ENCODE measurements at places on chromosomes 1 and 21. TPM values are rescaled to one million over a fixed set of nuclear protein-coding genes. Genes with fewer than 3 reads are reported as not detected.

DNA sequence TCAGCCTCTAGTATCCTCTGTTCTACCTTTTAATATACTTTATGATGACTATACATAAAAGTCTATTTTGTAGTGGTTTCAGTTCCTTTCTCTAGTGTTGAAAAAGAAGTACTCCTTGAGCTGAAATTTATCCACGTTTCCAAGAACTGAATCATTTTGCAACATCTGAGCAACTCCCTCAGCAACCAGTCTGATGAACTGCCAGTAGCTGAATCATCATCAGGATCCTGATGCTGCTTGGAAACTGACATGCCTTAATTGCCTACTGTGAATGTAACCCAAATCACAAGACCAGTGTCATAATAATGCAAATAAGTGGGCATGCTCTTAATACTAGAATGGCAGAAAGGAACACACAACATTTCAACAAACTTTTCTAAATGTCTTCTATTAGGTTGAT, 103.3 kb downstream of the CYYR1 start:
- H3K36me3 ChIP-seq: no peaks in the 10 kb centered on the region
- no peaks in the 10 kb centered on the region for H3K27me3 ChIP-seq
- DNase-seq: no peak
- no peak overlapping the region for H3K4me3 ChIP-seq
- H3K4me1 ChIP-seq: peaks cover 7% of the 10 kb centered on the region
- no peak overlapping the region for H3K27ac ChIP-seq

GRCh38 chr21:45805321-45805720, 161.8 kb downstream of the PCBP3 start:
- H3K4me1 ChIP-seq: no peaks in the 10 kb centered on the region
- no peak overlapping the region for H3K27ac ChIP-seq
- no peak overlapping the region for H3K4me3 ChIP-seq
- DNase-seq: no peak
- no peaks in the 10 kb centered on the region for H3K27me3 ChIP-seq

GRCh38 chr1:87986130-87986866, 657.6 kb downstream of the LMO4 start:
- no peak for DNase-seq
- no peak overlapping the region for H3K4me3 ChIP-seq
- H3K27ac ChIP-seq: no peak overlapping the region
- no peaks in the 10 kb centered on the region for H3K27me3 ChIP-seq
- H3K36me3 ChIP-seq: no peaks in the 10 kb centered on the region
- H3K4me1 ChIP-seq: no peaks in the 10 kb centered on the region

- H3K27ac ChIP-seq: no peak overlapping the region
- no peak overlapping the region for H3K4me3 ChIP-seq
- DNase-seq: peak; percentile 15
Observed at GRCh38 chr1:63575340-63575826, 17.8 kb upstream of the PGM1 start.

GRCh38 chr1:235835226-235835625, 31.5 kb downstream of the LYST start:
- no peak for DNase-seq
- no peak overlapping the region for H3K27ac ChIP-seq
- H3K36me3 ChIP-seq: peaks cover 10% of the 10 kb centered on the region
- no peak overlapping the region for H3K4me3 ChIP-seq
- peaks cover 16% of the 10 kb centered on the region for H3K4me1 ChIP-seq
- H3K27me3 ChIP-seq: no peaks in the 10 kb centered on the region

GRCh38 chr1:245091818-245092637, 62.8 kb upstream of the KIF26B start:
- DNase-seq: no peak
- H3K4me3 ChIP-seq: no peak overlapping the region
- no peaks in the 10 kb centered on the region for H3K36me3 ChIP-seq
- H3K4me1 ChIP-seq: no peaks in the 10 kb centered on the region

DNA sequence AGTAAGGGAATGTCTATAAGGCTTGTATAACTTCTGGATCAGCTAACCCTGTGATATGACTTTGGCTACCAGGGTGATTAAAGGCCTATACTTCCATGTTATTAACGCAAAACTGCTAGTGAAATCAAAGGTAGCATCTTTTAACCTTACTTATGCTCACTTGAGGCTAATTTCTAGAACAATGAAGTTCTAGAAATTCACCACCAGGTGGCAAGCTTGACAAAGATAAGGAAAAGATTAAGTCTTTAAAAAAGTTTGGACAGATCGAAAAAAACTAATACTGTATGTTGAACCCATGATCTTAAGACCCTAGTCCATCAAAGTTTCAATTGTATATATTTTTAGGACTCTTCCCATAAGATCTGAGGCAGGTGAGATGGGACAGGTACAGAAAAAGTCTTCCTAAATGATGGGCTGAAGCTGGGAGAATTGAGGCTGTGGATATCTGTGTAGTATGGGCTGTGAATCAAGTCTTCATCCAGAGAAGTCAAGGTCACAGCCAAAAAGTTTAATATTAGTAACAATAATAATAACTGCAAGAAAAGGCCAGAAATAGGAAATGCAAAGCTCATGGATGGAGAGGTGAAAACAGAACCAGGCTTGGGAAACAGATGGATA, 18.8 kb downstream of the KYAT3 start:
- H3K36me3 ChIP-seq: peaks cover 30% of the 10 kb centered on the region
- no peak overlapping the region for H3K4me3 ChIP-seq
- H3K4me1 ChIP-seq: peaks cover 27% of the 10 kb centered on the region
- peak; percentile 37 for DNase-seq

DNA sequence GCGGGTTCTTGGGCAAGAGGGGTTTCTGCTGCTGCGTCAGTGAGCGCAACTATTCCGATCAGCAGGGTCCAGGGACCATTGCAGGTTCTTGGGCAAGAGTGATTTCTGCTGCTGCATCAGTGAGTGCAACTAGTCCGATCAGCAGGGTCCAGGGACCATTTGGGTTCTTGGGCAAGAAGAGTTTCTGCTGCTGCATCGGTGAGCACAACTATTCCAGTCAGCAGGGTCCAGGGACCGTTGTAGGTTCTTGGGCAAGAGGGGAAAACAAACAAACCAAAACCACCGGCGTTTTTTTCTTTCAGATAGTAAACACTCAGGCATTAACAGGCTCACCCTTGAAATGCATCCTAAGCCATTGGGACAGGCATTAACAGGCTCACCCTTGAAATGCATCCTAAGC, 32.6 kb downstream of the SPATA6 start:
- H3K36me3 ChIP-seq: no peaks in the 10 kb centered on the region
- no peaks in the 10 kb centered on the region for H3K27me3 ChIP-seq
- no peaks in the 10 kb centered on the region for H3K4me1 ChIP-seq
- no peak overlapping the region for H3K4me3 ChIP-seq
- no peak overlapping the region for H3K27ac ChIP-seq
- no peak for DNase-seq

- no peak overlapping the region for H3K27ac ChIP-seq
- no peak for DNase-seq
Observed at GRCh38 chr1:194705123-194705854, 1518.9 kb upstream of the B3GALT2 start.

- no peak overlapping the region for H3K27ac ChIP-seq
- no peak for DNase-seq
- no peaks in the 10 kb centered on the region for H3K36me3 ChIP-seq
- H3K4me3 ChIP-seq: no peak overlapping the region
- H3K4me1 ChIP-seq: peaks cover 3% of the 10 kb centered on the region
Observed at GRCh38 chr1:2801046-2801445, 447 bp downstream of the TTC34 start.

GRCh38 chr1:158169105-158169504, 11.6 kb upstream of the CD1D start:
- H3K4me1 ChIP-seq: no peaks in the 10 kb centered on the region
- DNase-seq: no peak
- no peaks in the 10 kb centered on the region for H3K36me3 ChIP-seq
- H3K27me3 ChIP-seq: peaks cover 24% of the 10 kb centered on the region

DNA sequence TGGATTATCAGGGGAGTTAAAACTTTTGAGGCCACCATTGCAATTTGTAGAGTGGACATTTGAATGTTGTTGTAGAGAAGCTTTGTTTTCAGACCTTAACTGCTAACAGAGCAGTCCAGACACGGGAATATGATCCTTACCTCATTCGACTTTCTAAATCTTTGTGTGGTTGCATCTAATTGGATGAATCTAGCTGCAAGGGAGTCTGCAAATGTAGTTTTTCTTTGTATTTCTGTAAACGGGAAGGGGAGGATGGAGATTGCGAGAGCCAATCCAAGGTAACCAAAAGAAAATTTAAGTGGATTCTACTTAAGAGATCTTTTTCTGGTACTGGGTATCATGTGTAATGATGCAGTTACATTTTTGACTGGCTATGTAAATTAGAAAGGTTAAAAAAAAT, 110.2 kb downstream of the FMN2 start:
- no peaks in the 10 kb centered on the region for H3K36me3 ChIP-seq
- no peak overlapping the region for H3K27ac ChIP-seq
- no peak overlapping the region for H3K4me3 ChIP-seq
- no peak for DNase-seq
- no peaks in the 10 kb centered on the region for H3K4me1 ChIP-seq

- DNase-seq: no peak
- no peaks in the 10 kb centered on the region for H3K36me3 ChIP-seq
- H3K27ac ChIP-seq: no peak overlapping the region
- H3K4me3 ChIP-seq: no peak overlapping the region
Observed at GRCh38 chr1:169087876-169088275, 18.6 kb upstream of the ATP1B1 start.

DNA sequence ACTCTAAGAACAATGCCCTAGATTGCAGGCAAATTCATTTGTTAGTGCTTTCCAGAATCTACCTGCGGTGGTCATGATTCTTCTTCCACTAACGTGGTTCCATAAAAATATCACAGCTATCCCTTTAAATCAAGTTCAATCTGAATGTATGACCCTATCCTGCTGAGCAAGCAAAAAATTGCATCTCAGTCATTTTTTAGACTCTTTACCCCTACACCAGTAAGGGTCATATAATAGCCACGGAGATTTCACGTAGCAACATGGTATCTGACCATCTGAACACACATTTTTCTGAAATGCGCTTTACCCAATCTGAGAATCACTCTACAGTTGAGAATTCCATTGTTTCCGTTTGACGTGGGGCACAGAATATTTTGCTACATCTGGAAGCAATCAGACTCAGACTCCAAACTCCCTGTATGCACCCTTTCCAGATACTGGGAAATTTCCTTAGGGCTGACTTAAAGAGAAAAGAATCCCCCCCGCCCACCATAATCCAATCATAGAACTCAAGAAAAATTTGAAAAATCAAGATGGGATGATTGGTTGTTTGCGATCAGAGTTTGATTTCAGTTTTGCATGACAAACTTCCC, 699.2 kb upstream of the ZP4 start:
- H3K36me3 ChIP-seq: no peaks in the 10 kb centered on the region
- H3K4me3 ChIP-seq: no peak overlapping the region
- no peaks in the 10 kb centered on the region for H3K27me3 ChIP-seq
- H3K27ac ChIP-seq: no peak overlapping the region
- no peak for DNase-seq
- H3K4me1 ChIP-seq: no peaks in the 10 kb centered on the region

DNA sequence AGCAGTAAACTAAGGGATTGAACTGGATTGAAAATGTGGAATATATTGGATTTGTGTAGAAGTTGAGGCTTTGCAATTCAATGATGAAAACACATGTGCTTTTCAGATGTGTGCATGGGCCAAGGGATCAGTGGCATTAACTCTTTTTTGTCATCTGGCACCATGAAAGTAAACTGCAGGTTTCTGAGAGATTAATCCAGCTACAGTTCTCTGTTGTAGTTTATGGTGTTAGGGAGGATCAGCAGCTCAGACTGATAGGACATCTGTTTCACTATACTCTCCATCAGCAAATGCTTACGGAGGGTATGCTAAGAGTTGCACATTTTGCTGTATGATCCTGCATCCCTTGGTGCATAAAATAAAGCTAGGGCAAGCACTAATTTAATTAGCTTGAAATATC, 82.6 kb downstream of the C1orf21 start:
- no peaks in the 10 kb centered on the region for H3K4me1 ChIP-seq
- H3K27me3 ChIP-seq: peaks cover 9% of the 10 kb centered on the region
- DNase-seq: no peak
- no peak overlapping the region for H3K27ac ChIP-seq
- no peaks in the 10 kb centered on the region for H3K36me3 ChIP-seq
- H3K4me3 ChIP-seq: no peak overlapping the region

DNA sequence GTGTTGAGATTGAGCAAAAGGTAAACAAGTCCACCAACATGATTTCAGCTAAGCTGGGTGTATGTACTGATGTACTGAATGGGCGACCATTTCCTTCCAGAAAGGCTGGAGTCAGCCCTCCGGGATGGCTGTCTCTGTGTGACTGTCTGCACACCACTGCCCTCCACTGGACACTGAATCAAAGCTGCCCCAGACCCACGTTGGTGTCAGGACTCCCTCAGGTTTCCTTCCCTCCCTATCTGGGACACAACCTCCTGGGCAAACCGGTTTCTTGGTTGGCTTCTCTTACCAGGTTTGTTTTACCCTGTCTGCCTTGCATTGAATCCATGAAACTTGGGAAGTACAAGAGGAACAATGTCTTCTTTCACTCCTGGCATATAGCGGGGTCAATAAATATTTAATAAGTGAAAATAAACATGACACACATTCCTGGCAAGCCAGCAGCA, 5.3 kb upstream of the SRP9 start:
- peak; percentile 28 for DNase-seq
- H3K36me3 ChIP-seq: no peaks in the 10 kb centered on the region
- no peaks in the 10 kb centered on the region for H3K4me1 ChIP-seq
- no peak overlapping the region for H3K27ac ChIP-seq

DNA sequence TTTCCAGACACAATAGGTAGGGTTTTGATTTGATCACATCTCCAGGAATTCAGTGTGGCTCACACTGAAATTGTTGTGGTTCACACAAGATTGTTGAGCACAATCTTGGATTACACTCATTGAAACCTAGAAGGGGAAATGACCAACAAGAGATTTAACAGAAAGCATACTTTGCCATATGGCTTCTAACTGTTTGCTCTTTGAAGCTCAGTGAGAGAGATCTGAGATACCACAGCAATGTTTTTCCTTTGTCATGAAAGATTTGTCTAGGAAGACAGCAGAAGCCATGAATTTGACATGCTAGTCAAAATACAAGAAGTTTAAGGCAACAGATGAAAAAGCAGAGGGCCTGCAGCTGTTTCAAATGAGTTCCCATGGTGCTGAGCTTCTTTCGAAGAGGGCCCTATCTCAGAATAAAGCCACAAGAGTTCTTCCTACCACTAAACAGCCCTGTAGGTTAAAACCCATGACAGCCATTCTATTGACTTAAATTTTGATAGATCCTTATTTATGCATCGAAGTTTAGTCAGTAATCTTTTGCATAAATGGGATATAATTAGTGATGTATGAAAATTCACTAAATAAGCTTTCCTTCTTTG, 650.4 kb downstream of the LTN1 start:
- no peak overlapping the region for H3K27ac ChIP-seq
- DNase-seq: no peak
- H3K36me3 ChIP-seq: no peaks in the 10 kb centered on the region
- H3K4me1 ChIP-seq: no peaks in the 10 kb centered on the region
- no peak overlapping the region for H3K4me3 ChIP-seq

The KRTAP20-3 gene
- not detected for total RNA-seq

The CHODL gene
- total RNA-seq: 0.15 TPM

The S100A14 gene
- total RNA-seq: not detected

The NR5A2 gene
- not detected for total RNA-seq

The MCOLN3 gene
- 3.5 TPM for total RNA-seq

The KRTAP13-1 gene
- total RNA-seq: not detected

The PRMT6 gene
- 16.4 TPM for total RNA-seq

The SELL gene
- total RNA-seq: 568 TPM

The TMPRSS15 gene
- total RNA-seq: not detected

The RNU1-3 gene
- total RNA-seq: 2,477 TPM

The S100A2 gene
- 1.8 TPM for total RNA-seq

The TMPRSS3 gene
- 8.9 TPM for total RNA-seq

The SPTA1 gene
- total RNA-seq: not detected
